ENCODE measurements at places on chromosomes 7 and 10.

GRCh38 chr10:108244443-108245228, 1080.1 kb upstream of the SORCS1 start:
- DNase-seq = no peak

DNA sequence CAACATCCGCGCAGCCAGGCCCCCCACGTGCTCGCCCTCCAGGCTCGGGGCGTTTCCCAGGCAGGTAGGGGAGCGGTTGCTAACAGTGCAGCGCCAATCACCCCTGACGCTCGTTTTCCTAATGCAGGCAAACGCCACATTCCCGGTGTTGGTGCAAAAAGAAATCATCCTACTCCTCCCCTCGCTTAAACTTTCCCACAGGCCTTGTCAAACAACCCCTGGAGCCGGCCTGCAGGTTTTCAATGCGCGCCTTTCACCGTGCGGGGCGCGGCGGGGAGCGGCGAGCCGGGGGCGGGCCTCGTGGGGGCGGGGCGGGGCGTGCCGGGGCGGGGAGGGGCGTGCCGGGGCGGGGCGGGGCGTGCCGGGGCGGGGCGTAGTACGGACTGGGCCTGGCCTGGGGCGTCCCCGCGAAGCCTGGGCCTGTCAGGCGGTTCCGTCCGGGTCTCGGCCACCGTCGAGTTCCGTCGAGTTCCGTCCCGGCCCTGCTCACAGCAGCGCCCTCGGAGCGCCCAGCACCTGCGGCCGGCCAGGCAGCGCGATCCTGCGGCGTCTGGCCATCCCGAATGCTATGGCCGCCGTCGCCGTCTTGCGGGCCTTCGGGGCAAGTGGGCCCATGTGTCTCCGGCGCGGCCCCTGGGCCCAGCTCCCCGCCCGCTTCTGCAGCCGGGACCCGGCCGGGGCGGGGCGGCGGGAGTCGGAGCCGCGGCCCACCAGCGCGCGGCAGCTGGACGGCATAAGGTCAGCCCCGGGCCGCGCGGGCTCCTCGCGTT, at the start of gene ECHDC3:
TSS of gene ECHDC3 (plus strand) at position 374 of the 770 bp plus-strand sequence. CDS start at position 569, 195 bp downstream.
- no peak for DNase-seq

- no peak for DNase-seq
Observed at GRCh38 chr7:99563650-99564049, 5.2 kb downstream of the ZNF655 start.

DNA sequence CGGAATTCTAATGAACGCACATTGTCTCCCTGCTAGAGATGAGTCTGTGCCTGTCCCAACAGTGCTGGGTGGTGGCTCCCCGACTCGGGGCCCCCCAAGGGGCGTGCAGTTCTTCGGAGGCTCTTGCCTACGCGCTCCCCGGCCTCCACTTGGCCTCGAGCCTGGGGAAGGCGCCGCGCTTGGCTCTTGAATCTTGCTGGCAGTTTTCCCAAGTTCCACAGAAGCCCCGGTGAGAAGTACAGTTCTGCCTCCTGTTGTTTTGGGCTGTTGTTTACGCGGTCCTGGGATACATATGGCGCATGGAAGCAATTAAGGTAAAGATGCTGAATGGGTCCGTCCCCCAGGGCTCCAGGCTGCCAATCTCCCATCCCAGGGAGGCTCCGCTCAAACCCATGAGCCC, 32.6 kb upstream of the UNCX start:
- DNase-seq = no peak

GRCh38 chr7:142863891-142864685, 9.2 kb downstream of the EPHB6 start:
- no peak for DNase-seq

GRCh38 chr7:151060113-151060415, 675 bp downstream of the SLC4A2 start:
- no peak for DNase-seq

- no peak for DNase-seq
Observed at GRCh38 chr10:66625709-66626590, 299.9 kb upstream of the LRRTM3 start.

GRCh38 chr10:132876131-132876860, 66.1 kb downstream of the CFAP46 start:
- no peak for DNase-seq

DNA sequence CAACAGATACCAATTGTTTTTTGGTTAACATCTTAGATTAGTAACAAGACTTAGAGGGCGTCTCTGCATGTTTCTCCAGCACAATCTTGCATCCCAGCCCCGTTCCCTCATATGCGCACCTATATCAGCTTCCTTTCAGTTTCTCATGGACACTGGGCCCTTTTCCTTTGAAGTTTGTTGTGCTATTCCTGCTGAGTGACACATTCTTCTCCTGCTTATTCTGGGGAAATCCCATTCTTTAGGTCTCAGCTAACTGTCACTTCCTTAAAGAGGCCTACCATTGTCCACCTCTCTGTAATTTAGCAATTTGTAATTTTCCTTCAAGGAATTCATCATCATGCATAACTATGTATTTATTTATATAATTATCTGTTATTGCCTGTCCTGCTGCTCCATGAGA, 110.3 kb upstream of the STEAP1B start:
- DNase-seq = no peak

- no peak for DNase-seq
Observed at GRCh38 chr10:27663621-27664020, 82.0 kb downstream of the MKX start.

DNA sequence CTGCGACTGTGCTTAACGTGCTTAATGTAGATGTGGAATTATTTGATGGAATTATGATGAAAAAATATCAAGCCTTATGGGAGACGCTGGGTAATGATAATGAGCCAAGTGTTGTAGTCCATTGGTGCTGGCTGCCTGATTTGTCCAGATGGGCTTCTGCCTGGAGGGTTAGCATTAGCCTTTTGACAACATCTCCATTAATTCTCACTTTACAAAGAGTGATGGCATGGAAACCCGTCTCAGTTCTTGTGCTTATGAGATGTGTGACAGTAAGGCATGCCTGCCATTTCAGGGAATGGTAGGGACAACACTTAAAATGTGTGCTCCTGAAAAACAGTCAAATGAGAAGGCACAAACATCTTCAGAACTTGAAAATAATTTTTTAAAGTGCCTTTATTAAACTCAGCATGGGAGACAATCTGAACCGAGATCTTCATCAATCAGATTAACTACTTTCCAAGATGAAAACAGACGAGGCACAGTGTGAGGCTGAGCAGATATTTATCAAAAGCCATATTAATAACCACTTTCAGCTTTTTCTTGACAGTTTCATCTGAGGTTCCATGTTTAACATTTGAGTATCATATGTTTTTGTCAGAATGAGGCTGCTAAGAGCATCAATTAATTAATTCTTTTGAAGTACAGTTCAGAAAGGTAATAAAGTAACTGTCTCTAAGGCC, 473.1 kb downstream of the NXPH1 start:
- no peak for DNase-seq

GRCh38 chr7:41994746-41995110, 242.3 kb downstream of the GLI3 start:
- DNase-seq = no peak

DNA sequence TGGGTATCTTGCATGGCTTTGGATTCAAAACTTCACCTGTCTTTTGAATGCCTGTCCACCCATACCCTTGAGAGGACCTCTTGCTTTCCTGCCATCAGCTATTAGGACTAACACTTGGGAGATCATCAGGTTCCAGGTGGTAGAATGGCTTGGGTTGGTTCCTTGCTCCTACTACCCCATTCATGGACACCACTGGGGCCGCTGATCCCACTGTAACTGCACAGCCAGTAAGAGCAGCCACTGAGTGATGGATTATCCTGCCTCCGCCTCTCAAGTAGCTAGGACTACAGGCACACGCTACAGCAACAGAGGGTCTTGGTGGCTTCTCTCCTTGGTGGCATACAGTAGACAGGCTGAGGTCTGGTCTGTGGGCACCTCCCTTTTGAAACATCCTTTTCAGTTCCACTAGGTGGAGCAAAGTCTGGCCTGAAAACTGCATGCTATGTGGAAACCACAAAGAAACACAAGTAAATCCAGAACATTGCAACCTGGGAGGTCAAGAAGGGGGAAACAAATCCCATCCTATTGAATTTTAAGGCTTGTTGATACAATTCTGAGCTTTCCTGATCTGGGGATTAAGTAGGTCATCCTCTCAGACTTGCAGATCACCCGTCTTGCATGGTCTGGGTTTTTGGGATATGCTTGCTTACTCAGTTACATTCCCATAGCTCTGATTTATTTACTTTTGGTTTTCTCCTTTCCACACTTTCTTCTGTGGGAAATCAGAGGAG, 9.4 kb downstream of the WBP1L start:
- DNase-seq = no peak

DNA sequence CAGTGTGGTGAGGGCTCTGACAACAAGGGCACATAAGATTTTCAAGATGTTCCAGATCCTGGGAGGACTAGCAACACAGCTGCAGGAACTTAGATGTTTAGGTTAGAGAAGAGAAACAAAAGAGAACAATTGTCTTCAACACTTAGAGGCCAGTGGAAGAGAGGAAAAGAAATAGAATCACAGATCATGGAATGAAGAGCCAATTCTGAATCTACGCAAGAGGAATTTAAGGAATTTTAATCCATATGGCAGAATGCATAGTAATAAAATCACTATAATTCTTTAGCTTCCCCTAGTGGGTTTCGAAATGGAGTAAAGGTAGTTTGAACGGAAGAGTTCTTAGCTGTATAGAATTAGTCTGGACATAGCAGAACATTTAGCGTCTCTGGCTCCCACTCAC, 114.6 kb upstream of the LRRTM3 start:
- no peak for DNase-seq

Measured in right renal pelvis (tissue), 4 donors.